ENCODE measurements at places on chromosomes 2 and 18.

DNA sequence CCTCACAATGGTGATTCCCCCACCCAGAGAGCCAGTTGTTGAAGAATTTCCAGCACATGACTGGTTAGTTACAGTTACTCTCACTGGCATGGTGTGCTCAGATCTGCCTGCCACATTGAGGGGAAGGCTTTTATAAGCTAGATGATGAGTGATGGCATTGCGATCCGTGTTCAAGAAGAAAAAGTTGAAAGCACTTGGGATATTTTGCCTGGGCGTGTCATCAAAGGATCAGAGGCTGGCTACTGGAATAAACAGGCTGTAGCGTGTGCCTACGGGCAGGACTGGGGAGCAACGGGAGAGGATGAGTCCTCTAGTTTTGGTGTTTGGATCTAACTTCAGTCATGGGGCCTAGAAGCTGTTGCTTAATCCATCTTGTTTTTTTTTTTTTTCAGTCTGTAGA lies 175.0 kb downstream of the SETBP1 start:
- DNase-seq = no peak

- DNase-seq = no peak
Measured at GRCh38 chr18:4256766-4257417, 198.2 kb downstream of the DLGAP1 start.

- no peak for DNase-seq
Measured at GRCh38 chr2:235008584-235009044, 56.8 kb downstream of the SH3BP4 start.

DNA sequence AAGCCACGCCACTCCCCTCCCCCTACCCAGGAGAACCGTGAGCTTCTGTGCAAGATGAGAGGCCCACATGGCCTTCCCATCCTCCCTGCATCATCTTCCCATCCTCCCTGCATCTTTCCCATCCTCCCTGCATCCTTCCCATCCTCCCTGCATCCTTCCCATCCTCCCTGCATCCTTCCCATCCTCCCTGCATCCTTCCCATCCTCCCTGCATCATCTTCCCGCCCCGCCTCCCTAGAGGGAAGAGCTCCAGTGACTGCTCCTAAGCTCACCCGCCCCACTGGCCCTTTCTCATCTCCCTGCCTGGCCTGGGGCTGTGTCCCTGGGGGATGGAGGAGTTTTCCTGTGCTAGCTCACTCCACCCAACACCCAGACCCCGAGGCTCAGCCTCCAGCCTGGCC lies 93.3 kb upstream of the ASAP2 start:
- no peak for DNase-seq

- DNase-seq = no peak
Measured at GRCh38 chr18:35174745-35175144, 66.1 kb upstream of the ZNF397 start.

- DNase-seq = no peak
Measured at GRCh38 chr18:67766930-67767329, 250.4 kb upstream of the DSEL start.

DNA sequence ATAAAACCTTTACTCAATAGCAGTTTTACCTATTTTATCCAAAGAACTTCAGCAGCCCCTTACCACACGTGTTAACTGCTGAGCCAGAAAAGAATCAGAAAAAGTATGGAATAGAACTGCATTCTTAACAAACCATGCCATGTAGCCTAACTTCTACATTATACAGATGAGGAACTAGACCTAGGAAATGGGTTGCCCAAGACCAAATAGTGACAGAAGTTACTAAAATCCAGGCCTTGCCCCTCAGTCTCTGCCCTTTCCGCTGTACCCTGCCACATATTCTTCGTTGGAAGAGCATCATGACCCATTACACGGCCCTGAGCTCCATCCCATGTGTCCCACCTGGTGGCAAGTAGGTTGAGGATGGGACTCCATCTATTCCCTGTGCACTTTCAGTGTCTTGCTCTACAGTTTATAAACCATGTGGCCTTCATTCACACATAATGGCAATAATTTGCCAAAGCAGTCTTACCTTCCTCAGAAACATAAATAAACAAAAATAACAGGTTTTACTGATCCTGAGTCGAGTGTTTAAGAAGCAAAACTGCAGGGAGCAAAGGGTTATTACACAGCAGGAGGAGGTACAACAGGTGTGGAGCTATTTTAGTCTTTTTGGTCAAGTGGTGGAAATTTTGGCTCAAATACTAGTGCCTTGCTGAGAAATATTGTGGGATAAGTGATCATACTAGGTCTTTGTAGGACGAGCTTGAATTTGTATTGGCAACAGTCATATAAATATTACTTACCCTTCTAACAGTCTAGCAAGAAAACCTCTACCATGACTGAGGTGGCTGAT lies 46.5 kb downstream of the HNRNPLL start:
- no peak for DNase-seq

DNA sequence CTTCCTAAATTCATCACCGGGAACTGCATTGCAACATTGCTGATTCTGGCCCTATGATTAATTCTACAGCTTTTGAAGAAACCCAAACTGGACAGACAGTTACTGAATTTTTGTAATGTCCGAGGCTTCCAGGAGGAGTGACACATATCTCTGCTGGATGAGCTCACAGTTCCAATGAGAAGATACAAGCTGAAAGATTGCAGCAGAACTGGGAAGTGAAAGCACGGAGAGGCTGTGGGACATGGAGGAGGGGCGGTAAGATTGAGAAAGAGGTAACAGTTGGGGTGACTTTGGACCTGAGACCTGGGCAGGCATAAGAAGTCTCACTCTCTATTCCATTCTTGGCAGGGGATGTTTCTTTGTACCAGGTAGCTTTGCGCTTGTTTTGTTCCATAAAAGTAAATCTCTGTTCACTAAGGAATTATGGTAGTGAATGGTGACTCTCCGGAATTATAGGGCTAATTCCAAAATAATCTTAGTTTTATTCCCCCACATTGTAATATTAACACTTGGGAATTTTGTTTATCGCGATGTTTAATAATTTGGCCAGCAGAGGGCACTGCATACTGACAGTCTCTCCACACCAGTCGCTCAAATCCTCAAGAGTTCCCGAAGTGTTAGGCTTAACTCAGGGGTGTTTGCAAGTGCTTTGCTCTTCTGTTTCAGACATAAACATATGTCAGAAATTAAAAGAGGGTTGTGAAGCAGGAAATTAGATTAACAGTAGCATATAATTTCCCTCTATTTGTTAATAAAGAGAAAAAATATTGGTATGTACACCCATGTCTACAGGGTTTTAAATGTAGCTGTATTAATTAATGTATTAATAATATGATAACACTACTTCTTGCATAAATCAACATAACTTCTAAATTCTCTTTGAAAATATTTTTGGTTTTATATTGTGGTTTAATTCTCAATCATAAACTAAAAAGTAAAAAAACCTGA lies 201.4 kb downstream of the SOCS6 start:
- no peak for DNase-seq

GRCh38 chr2:7010391-7011054 lies 93.3 kb downstream of the RNF144A start:
- no peak for DNase-seq

DNA sequence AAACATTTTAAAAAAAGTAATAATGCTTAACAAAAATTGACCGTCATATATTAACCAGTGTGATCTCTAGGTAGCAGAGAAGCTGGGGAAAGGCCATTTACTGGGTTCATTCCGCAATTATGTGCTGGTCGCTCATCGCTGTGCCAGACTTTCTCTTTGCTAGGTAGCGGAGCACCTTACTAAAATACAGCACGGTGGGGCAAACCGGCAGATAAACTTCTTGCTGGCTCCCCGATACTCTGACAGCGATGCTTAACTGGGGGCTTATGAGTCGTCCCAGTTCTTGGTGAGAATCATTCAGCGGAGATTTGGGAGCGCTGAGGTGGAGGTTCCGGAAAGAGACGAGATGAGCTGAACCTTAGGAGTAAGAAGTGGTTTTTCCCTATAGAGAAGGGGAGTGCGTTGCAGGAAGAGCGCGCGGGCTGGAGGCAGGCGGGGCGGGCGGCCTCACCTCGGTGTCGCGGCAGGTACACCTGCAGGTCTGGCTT lies 605 bp downstream of the C2orf68 start:
- no peak for DNase-seq

DNA sequence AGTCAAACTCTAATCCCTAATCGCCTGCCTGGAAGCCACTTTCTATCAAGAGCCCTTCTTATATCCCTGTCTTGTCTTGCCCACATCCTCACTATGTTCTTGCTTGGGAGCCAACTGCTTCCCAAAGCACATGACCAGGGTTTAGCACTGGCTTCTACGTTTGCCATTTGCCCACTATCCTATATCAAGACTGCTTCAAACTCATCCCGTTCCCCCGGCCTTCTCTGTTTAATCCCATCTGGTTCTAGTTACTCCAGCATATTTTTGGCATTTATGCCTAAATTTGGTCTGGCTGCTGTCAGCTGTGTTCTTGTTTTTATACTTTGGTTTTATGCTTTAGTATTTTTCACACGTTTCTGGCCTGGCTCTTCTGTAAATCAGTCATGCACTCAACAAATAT lies 40.2 kb downstream of the POLR1A start:
- DNase-seq = no peak

DNA sequence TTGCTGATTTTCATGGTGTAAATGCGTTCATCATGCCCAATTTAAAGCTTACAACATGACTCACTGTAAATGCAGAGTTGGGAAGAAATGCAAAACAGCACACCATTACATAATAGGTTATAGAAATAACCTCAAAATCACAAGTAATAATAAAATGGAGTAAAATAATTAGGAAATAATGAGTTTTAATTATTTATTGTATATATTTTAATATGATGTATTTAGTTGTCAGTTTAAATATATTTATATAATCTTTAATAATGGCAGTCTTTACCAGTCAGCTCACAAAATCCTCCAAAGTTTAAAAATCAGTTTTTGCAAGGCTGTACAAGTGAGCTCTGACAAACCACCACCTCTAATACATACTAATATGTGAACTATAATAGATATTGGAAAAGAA lies 180.2 kb downstream of the RND3 start:
- no peak for DNase-seq

DNA sequence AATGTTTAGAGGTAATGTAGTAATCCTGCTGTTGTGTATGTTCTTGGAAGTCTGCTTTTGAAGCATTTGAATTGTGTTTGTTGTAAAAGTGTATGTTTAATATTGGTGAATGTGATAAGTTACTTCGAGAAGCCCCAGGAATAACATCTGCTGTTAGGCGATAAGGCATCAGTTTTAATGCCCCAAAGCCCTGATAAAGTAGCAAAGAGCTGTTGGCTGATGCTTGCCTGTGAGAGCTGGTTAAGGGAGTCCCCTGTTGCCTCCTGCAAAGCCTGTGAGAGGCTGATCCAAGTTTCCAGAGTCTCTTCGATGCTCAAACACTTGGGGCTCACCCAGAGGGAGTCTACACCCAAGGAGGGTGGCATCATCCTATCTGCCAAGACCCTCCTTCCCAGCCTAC lies 110.3 kb downstream of the RNF152 start:
- DNase-seq = no peak

DNA sequence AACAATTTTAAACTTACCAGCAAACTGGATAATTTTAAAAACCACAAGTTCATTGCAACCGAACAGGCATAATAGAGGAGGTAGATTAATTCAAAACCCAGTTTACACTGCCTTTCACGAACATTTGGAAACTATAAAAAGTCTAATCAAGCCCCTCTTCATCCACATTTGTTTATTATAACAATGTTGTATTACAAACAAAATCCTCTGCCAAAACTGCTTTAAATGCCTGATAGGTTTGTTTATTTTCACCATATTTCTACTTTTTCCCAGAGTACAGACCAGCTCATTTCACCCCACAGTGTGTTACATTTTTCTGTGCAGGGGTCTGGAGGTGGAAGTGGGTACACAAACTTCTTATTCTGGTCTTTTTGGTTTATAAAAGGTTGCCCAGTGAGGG lies 184.2 kb downstream of the OSR1 start:
- DNase-seq = no peak

GRCh38 chr18:46756559-46757201 lies at the start of gene ST8SIA5:
TSS of gene ST8SIA5 (minus strand) at chr18:46757053. CDS start at chr18:46756508, 545 bp downstream.
- DNase-seq = no peak

All from activated CD8-positive, alpha-beta memory T cell treated with anti-CD3 and anti-CD28 coated beads for 24 hours (primary cell).